Stimulated activated CD8-positive, alpha-beta memory T cell treated with anti-CD3 and anti-CD28 coated beads, Interleukin-15, amount 100 ng/mL, for 4 hours (primary cell): ENCODE measurements at places on chromosomes 4 and X.

GRCh38 chrX:19377799-19378198 lies 34.1 kb downstream of the PDHA1 start:
- no peak for DNase-seq

DNA sequence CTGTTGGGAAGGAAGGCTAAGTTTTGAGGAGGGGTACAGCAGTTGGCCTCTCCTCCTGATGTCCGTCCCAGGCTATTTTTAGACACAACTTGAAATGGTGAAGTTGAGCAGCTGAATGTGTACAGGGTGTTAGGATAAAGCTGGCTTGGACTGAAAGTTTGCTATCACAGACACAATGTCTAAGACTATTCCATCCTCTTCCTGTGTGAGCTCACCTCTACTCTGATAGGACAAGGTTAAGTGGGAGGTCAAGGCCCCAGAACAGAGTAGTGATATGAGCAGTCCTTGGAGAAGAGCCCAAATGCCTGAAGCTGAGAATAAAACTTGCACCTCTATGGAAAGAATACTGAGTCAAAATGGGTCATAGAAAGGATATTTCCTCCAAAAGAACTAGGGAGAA lies 4.1 kb downstream of the ATP1B4 start:
- no peak for DNase-seq

DNA sequence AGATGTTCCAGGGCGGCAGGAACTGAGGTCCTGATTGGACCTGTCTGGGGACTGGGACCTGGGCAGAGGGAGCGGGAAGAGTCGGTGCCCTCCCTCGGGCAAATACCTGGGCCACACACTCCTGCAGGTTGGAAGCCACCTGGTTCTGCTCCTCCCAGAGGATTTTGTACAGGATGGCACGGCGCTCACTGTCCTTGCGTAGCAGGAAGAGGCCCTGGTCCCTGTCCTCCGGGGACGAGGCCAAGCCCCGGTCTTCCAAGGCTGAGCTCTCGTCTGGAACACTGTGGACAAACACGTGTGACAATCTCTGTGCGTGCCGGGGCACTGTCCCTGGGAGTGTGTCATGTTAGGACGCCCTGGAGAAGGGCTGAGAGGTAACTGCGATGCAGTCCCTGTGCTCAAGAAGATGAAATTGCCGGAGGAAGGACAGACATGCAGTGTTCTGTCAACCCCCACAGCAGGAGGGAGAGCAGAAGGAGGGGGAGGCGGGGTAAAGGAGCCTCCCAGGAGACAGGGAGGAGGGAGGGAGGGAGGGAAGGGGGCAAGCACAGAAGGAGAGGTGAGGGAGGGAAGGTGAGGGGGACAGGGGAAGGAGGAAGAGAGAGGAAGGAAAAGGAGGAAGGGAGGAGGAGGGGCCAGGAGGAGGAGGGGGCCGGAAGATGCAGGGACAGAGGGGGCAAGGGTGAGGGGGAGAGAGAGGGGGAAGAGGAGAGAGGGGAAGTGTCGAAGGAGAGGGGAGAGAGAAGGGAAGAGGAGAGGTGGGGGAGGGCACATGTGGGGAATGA lies 29.0 kb downstream of the PDHA1 start:
- no peak for DNase-seq

- no peak for DNase-seq
Observed at GRCh38 chr4:20260821-20261220, 9.1 kb downstream of the SLIT2 start.

DNA sequence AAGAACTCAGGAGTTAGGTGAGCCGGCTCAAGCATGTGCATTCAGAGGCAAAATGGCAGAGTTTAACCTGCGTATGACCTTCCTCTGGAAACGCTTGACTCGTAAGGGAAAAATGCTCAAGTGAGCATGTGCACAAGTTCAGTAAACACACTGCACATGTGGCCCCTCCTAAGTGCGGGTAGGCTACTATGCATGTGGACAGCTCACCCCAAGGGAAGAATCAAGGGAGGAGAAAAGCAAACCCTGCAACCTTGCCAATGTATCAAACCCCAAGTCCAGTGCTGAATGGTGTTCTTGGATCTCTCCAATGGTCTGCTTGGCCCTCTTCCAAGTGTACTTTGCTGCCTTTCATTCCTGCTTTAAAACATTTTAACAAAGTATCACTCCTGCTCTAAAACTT lies 407.1 kb downstream of the ADAM29 start:
- DNase-seq = no peak

- DNase-seq = no peak
Observed at GRCh38 chr4:168440442-168441264, 39.6 kb downstream of the DDX60L start.

DNA sequence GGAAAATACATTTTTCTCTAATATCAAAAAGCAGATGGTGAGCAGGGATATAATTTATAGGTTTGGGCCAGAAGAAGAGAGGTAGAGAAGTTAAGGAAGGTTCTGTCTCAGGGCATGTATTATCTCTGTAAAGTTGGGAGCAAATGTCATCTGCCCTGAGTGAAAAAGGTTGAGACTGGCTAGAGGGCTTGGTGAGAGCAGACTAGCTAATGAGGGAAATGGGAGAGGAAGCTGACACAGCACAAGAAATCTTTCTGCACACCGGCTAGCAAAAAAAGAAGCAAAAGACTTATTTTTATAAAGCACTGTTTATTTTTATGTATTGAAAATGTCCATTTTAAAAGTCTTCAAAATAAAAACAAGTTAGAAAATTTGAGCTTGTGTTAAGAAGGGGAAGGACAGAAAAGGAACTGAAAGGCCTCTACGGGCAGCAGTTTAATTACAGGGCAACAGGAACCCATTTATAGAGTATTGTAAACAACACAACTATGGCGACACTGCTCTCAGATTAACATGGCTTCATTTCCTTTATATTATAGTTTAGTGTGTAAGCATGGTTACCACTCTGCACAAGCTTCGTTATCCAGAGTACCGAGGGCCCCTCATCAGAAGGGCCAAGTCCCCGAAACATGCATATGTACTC lies 17.4 kb downstream of the CD40LG start:
- DNase-seq = no peak

DNA sequence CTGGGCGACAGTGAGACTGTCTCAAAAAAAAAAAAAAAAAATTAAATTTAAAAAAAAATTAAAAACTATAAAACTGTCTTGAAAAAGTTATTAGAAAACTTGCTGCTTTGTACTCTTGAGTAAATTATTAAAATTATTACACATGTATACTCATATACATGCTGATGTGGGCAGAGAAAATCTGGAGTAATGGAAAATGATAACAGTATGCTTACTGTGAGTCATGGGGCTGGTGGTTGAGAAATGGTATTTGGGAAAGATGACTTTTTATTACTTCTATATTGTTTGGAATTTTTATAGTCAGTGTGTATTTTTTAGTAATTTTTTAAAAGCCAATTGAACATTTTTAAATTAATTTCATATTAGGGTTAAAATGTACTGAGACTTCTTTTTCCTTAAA lies 7.5 kb downstream of the YY2 start:
- DNase-seq = no peak

DNA sequence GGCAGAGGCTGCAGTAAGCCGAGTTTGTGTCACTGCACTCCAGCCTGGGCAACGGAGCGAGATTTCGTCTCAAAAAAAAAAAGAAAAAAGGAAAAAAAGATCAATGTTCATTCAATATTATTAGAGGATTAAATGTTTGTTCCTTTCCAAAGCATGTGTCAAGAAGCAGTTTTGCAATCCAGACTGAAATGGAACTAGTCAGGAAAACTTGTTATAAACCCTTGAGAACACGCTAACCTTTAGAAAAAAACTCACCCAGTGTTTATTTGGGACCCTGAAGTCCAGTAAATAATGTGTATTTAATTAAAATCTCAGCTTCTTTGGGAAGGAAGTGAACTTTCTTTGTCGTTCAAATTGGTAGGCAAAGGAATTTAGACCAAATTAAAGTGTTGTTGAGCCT lies 16.4 kb upstream of the PRSS12 start:
- no peak for DNase-seq

DNA sequence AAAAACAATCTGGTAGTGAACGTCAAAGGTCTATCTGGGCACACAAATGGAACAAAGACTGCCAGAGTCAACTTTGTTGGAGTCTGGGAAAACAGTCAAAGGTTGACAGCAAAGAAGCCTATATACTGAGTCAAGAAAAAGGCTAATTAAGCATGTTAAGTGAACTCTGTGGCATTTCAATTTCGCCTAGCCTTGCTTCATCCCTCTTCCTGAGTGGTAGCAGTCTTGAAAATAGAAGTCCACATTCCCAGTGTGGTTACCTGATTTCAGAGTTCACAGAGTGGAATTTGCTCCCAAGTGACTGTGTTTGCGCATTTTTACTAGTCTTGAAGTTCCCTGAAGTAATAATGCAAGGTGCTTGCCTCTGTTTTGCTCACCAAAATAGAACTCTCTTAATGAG lies 760.0 kb downstream of the FSTL5 start:
- no peak for DNase-seq

- no peak for DNase-seq
Observed at GRCh38 chr4:168737806-168738172, 240.9 kb downstream of the PALLD start.

DNA sequence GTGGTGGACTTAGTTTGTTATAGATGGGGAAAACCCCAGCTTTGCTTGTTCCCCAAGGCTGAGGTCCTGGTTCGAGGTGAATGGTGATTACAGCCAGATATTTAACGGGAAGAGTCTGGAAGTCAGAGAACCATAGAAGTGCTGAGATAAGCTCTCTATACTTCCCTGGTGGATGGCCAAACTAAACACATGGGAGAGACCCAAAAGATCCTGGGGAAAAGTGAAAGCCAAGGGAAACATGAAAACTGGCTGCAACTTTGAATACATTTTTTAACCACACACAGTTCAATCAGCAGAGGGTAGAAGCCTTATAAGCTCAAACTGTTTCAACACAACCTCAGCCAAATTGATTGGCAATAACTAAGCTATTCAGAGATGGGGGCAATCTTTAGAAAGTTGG lies 29.3 kb upstream of the SRPX start:
- no peak for DNase-seq

GRCh38 chrX:45757272-45757671 lies 556.6 kb upstream of the DIPK2B start:
- no peak for DNase-seq

- no peak for DNase-seq
Observed at GRCh38 chr4:106486533-106486932, 118.0 kb upstream of the GIMD1 start.

DNA sequence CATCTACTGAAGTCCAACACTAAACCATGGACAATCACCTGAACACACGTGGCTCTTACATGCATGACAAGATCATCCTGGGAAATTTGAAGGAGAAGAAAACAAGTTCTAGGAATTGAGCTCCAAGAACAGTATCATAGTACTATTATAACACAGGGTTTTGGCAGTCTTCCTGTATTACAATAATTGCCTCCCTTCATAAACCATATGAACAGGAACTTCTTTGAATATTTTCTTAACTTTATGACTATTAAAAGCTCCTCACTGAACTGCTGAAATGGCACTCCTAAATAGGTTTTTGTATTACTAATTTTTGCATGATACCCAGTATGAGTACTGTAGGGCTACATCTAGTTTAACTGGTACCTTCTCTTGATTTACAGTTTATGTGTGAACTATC lies 130.0 kb downstream of the ZAR1 start:
- no peak for DNase-seq

DNA sequence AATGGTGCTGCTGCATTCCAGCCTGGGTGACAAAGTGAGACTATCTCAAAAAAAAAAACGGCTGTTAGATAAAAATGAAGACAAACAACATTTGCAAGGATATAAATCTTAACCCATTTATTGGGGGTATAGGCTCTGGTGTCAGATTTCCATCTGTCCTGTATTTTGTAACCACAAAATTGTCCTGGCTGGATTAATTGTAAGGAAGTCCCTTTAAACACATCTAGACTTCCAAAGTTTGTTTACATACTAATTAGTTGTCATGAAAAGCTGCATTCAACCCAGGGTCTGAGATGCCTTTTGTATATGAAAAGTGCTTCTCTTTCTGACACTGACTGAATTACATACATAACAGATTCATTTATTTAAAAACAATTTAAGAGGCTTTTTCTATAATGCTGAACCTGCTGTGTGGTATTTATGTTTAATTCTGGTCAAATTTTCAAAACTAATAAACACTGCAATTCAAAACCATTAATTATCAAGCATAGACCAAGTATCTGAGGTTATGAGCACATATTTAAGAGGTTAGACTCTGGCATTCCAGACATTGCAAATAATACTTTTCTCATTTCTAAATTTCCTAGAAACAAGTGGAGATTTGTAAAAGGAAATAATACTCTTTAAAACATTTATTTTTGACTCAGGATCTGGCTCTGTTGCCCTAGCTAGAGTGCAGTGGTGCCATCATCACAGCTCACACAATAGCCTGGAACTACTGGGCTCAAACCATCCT lies 17.5 kb upstream of the UGDH start:
- DNase-seq = no peak

DNA sequence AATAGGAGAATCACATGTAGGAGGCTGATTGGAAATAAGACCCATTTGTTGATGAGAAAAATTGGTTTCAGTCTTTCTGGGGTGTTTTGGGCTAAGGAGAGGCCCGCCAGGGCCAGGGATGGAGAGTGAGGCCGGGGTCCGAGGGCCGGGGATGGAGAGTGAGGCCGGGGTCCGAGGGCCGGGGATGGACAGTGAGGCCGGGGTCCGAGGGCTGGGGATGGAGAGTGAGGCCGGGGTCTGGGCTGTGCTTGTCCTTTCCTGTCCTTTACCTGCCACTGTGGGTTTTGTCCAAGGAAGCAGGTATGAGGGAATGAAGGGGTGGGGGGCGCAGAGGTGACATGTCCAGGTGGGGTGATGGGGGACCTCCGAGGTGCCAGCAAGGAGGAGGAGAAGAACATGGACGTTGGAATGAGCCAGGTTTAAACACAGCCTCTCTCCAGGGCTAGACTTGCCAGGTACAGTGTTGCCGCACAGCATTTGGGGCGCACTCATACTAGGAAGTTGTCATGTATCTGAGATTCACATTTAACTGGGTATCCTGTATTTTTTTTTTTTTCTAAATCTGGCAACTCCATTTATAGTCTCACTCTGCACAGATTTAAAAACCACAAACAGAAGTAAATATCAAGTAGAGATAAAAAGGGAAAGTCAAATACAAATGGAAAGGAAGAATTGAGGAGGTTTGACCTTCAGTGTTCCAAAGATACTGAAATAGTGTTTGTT lies 8.8 kb downstream of the RGS12 start:
- no peak for DNase-seq
